ENCODE measurements at places on chromosomes 5 and 9.

- DNase-seq = no peak
These were observed 371.4 kb upstream of the CDH18 start for GRCh38 chr5:20359377-20359776.

DNA sequence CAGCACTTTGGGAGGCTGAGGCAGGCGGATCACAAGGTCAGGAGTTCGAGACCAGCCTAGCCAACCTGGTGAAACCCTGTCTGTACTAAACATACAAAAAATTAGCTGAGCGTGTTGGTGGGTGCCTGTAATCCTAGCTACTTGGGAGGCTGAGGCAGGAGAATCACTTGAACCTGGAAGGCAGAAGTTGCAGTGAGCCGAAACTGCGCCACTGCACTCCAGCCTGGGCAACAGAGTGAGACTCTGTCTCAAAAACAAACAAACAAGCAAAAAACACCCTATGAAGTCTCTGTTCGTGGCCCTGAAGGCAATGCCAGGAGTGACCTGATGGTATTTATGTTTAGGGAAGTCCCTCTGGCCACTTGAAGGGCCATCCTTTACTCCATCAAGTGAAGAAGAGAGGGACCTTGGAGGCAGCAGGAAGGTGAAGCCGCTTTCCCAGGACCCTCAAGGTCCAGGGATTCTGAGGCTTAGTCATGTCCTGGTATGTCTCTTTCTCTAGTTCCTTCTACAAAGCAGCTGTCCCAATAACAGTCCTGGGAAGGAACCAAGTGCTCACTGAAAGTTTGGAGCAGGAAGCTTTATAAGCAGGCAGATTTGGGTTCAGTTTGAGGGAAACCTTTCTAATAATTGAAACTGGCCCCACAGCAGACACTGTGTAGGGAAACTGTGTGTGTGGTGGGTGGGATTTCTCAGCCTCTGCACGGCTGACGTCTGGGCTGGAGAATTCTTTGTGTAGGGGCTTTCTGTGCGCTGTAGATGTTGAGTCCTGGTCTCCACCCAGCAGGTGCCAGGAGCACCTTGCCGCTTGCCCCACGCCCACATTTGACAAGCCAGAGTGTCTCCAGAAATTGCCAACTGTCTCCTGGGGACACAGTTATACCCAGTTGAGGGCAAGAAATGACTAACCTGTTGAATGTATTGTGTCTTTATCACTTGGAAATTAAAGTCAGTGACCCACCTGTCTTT lies 12.5 kb downstream of the PHF2 start:
- DNase-seq = no peak

DNA sequence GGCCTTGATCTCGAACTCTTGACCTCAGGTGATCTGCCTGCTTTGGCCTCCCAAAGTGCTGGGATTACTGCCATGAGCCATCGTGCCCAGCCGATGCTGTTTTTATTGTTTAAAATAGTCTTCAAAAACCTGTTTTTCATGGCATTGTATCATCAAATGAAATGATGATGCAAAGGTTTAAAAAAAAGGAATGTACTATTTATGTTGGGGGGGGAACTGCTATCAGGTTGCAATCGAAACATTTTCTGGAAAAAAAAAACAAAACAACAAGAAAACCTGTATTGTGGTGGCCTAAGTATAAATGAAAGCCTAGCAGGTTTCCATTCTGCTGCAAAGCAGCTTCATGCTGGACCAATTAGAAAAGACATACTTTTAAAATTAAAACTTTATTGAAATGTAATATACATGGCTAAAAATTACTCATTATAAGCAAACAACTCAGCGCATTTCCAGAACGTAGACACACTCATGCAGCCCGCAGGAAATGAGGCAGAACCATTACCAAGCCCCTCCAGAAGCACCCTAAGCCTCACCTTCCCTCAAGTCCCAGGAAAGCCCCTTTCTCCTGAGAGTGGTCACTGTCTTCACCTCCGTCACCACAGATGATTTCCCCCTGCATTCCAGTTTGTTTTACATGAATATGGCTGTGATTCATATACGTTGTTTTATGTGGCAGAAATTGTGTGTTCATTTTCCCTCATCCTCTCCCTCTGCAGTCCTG lies 19.0 kb downstream of the GPR107 start:
- DNase-seq = no peak

DNA sequence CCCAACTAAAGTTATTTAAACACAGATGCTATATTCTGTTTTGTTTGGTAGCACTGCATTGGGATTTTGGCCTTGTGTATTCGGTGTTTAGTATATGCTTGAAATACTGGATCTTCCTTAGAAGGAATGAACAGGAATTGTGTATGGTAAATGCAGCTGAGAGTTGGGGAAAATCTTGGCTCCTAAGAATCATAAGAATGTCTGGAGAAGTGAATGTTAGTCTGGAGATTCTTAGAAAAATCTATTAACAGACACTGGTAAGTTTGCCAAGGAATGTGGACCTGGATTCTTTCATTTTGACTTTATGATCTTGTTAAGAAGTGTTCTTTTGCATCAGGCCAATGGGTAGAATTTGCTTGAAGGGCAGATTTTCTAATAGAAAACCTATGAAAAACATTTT lies 38.9 kb downstream of the SNX30 start:
- no peak for DNase-seq

DNA sequence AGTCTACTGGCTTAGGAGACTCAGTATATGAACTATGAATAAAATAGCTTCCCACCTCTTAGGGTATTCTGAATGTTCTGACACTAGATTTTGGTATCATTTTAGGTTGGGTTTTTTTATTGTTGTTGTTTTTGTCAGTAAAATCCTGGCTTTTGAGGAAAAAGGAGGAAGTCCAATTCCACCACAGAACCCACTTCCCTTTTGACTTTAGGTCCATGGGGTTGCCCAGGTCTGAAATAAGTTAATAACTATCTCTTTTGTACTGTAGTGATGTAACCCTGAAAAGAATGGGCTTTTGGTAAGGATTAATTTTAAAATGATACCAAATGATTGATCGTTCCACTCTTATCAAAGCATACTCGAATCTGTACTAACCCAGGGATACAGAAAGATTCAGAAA lies 29.1 kb upstream of the IL12B start:
- no peak for DNase-seq

- DNase-seq = no peak
These were observed 290.1 kb downstream of the ADAMTS6 start for GRCh38 chr5:65191554-65192135.

- DNase-seq = no peak
These were observed 155.0 kb upstream of the PRDM9 start for GRCh38 chr5:23352446-23352845.

DNA sequence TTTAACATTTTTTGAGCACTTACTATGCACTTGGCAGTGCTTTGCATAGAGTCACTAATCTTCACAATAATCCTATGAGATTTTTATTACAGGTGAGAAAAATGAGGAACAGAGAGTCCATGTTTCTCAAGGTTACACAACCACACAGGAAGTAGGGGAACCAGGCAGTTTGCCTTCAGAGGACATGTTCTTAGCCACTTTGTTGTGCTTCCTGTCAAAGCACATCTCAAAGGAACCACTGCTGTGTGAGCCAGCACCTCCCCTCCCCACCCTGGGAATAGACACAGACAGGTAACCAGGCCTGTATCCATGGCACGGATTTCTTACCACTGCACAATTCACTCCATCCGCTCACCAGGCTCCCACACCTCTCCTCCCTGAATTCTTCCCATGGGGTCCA lies 6.3 kb upstream of the DNAJB5 start:
- DNase-seq = no peak

DNA sequence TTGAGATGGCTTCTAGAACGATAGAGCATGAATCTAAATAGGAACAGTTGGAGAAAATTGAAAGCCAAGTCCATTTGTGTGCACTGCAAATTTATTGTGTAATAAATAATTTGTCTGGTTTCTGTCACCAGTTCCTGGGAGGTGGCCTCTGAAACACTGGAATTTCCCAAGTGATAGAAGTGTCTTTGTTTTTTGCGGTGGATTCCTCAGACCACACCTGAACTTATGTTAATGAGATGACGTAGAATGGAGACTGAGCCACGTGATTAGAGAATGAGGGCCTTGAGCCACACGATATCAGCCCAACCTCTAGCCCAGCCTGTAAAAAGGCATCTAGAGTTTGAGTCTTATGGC lies 105.1 kb downstream of the MSX2 start:
- DNase-seq = no peak

- DNase-seq = no peak
These were observed 4.4 kb upstream of the FBXO38 start for GRCh38 chr5:148379340-148379739.

DNA sequence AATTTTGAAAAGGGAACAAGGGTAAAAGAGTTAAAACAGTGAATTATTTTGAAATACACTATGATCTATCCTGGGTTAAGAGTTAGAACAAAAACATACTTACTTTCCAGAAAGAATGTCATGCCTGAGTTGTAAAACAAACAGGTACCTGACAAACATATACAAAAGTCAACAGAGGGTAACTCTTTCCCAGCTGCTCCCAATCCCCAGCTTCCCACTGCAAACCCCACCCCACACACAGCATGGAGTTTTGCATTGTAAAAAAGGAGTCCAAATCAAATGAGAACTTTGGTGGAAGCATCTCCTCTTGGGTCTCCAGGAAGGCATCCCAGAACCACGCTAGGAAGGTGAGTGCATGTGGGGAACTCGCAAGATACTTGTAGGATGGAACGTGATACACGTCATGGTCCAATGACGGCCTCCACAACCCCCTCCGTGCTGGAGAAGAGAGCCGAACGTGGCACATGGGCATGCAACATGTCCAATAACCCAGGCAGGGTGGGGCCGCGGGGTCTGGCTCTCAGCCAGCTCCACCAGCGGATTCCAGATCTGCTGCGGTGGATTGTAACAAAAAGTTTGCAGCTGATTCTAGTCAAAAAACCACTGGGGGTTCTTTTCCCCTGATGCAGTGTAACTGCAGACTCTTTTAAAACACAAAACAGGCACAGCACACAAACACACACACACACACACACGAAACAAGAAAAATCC lies 55.8 kb downstream of the EPB41L4B start:
- DNase-seq = no peak

GRCh38 chr9:86718388-86719049 lies 228.8 kb downstream of the GAS1 start:
- DNase-seq = no peak

- no peak for DNase-seq
These were observed 160.2 kb upstream of the CDH6 start for GRCh38 chr5:31033295-31033694.

DNA sequence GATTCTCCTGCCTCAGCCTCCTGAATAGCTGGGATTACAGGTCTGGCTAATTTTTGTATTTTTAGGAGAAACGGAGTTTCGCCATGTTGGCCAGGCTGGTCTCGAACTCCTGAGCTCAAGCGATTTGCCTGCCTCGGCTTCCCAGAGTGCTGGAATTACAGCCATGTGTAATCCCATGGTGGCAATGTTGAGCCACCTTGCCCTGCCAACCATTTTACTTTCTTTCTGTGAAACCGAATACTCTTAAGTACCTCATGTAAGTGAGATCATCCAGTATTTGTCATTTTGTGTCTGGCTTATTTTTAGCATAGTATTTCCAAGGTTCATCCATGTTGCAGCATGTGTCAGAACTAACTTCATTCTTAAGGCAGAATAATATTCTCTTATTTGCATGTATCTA lies 8.2 kb downstream of the PRRC2B start:
- no peak for DNase-seq

GRCh38 chr9:88387036-88387551 lies 1.1 kb upstream of the SPIN1 start:
- no peak for DNase-seq

DNA sequence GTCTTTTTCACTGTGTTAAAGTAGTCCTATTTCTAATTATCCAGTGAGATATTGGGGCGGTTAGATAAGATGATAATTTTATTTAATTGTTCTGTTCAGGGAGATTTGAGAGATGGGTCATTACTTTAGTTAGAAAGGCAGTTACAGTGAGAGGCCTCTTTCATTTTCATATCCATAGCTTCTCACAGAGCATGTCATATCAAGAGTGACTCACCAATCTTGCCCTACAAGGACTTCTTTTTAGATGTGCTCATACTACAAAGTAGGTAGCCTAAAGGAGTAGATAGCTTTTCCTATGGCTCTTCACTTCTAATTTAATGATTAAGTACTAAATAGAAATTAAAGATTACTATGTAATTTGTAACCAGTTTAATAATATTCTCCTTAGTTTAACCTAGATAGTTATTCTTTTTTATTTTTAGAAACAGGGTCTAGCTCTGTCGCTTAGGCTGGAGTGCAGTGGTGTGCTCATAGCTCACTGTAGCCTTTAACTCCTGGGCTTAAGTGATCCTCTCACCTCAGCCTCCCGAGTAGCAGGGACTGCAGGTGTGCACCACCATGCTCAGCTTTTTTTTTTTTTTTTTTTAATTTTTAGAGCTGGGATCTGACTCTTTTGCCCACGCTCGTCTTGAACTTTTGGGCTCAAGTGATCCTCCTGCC lies 71.0 kb downstream of the FER start:
- DNase-seq = no peak

GRCh38 chr9:28956116-28956880 lies 1383.0 kb upstream of the C9orf72 start:
- DNase-seq = no peak

DNA sequence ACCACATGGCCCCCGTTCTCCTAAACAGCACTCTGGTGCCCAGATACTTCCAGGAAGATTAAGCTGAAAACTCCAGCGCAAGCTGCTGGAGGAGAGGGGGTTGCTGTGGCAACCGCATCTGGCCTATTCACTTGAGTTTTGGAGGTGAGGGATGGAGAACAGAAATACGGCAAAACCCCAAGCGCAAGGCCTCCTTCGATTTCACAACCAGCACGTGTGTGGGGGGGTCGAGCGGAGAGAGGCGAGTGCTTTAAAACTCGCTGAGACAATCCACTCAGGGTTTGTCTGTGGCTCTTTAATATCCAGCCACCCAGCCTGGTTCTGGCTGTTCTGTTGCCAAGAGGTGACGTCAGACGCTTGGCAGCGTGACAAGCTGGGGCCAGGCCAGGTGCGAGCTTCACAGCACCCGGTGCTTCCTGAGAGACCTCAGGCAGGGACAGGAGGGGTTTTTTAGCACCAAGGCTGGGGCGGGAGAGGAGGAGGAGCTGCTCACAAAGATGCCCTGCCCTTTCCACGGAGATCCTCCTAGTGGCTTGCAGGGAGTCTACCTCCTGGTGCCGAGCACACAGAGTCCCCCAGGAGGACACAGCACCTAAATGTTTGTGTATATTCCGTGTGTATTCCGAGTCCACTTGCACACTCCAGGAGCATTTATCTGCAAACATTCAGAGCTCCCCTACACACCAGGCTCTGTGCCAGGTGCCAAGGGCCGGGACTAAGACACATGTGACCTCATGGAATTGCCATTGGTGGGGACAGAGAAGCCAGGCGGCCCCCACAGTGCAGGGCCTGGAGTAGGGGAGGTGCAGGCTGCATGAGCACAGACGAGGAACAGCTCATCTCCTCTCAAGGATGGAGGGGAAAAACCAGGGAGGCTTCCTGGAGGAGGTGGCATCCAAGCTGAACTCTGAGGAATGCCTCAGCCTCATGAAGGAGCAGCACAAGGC lies 194.6 kb downstream of the OLFM1 start:
- no peak for DNase-seq

All from activated CD8-positive, alpha-beta memory T cell treated with anti-CD3 and anti-CD28 coated beads for 1 hour (primary cell).